ENCODE measurements at places on chromosomes 5 and 9.

DNA sequence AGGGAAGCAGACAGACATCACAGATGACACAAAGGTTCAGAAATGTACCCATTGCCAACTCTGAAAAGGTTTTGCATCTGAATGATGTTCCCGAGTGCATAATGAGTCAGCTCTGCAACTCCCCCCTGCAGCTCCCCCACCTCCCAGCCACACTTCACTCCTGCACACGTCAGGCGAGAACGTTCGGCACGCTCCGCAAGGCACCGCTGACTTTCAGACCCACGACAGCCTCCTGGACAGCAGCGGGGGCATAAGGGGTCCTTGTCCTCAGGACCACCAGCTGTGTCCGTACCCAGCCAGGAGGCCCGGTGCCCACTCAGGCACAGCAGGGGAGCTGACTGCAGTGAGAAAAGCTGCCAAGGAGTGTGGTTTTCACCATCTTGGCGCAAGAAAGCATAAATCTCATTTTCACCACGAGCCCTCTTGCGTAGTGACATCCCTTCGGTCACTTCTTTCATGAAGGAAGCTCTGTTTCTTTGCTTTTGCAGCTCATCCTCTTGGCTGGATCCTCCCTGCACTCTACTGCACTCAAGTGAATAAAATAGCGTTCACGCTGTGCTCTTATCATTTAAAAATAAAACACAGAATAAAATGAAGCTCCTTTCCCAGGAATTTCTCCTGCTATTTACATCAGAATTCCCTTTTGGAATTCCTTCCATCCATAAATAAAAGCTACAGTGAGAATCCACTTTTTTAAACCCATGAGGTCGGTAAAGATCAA is 9.9 kb downstream of the GFPT2 start:
- DNase-seq: no peak

DNA sequence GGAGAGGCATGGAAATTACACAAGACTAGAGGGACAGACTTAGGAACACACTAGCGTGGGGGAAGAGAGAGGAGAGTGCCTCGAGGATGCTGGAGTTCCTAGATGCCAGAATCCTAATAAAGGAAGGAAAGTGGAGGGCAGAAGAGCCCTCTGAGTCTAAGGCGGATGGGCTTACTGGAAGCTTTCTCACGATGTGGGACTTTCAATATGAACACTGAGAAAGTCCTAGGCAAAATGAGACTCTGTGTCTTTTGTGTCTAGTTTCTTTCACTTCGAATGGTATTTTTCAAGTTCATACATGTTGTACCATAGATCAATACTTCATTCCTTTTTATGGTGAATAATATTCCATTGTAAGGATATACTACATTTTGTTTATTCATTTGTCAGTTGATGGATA is 239.4 kb downstream of the NSG2 start:
- DNase-seq: no peak

GRCh38 chr9:133275105-133276000 is at the start of gene ABO:
ABO (minus strand) TSS chr9:133275201.
- peak; percentile 22 for DNase-seq

DNA sequence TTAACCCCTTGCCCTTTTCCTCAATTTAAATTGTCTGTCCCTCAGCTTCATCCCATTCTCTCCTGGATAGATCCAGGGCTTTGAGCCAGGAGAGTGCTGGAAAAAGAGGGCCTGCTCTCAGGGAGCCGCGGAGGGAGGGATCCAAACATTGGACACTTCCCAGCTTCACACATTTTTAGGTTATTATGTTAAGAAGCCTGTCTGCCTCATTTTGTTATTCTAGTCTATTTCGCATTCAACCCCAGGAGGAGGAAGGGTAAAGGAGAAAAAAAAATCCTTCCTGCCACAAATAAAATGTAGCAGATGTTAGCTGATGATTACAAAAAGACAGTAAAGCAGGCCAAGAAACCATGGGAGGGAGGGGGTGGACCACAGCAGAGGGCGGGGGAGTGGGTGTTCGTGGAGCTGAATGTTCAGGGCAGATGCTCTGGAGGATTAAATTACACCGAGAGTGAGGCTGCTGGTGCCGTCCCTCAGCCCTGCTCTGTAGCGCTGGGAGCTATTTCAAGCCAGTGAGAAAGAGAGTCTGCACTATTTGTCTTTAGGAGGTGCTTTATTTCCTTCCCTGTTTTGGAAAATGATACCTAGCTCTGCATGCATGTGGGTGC is 60.6 kb upstream of the ZFR start:
- DNase-seq: no peak

DNA sequence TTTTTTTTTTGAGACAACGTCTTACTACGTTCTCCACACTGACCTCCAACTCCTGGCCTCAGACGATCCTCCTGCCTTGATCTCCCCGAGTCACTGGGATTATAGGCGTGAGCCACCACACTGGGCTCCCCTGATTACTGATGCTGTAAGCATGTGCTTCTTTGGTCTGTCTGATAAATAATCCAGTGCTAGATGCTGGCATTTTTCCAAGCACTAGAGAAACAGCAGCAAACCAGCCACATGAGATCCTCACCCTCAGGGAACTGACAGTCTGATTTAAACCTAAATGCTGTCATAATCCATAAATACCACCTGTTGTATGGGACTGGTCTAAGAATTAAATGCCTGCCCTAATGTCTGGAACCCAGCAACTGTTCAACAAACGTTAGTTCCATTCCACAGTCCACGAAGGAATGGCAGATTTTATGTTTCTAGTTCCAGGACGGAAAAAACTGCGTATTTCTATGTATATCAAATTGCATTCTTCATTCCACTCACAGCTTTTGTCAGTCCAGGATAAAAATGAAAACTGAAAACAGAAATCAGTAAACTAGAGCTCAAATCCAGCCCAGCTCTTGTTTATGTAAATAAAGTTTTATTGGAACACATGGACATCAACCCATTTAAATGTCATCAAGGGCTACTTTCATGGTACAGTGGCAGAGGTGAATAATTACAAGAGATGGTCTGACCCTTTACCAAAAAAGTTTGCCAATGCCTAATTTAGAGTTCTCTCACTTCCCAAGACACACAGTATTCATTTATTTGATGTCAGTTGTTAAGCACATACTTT is 20.1 kb downstream of the SLC35D2 start:
- no peak for DNase-seq

DNA sequence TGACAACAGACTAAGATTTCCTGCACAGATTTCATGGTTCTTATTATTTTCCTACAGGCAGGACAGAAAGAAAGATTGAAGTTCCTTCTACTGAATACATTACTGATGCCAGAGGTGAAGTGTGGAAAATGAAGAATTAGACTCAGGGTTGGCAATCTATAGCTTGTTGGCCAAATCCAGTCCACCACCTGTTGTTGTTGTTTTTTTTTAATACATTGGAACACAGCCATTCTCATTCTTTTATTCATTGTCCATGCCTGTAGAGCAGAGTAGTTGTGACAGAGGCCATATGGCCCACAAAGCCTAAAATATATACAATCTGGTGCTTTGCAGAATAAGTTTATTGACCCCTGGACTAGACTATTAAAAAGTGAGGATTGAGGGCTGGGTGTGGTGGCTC is 5.8 kb upstream of the PLPPR1 start:
- no peak for DNase-seq

DNA sequence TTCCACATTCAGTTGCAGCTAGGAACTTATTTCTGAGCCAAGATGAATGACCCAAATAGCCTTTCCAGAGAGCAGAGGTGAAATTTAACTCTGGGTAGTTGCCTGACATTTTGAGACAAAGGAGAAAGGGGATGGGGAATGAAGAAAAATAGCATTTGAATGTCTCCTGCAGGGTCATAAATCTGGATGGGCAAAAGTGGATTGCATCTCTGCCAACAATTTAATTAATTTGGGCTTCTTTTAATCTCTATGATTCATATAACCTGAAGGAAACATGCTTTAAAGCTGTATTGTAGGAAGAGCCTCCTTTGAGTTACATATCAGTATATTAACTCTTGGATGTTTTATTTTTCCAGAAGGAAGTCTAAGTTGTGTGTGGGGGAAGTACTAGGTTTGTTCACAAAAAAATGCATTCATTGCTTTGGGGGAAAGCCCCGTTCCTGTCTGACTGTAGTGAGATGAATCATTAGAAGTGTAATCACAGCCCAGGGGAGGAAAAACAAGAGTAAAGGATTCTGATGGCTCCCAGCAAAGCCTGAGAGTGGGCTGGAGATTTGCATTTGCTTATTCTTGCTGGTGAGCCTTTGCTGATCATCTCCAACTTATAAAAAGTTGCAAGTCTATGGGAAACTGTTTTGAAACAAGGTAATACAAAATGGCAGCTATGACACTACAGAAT is 133.0 kb upstream of the IQGAP2 start:
- peak; percentile 44 for DNase-seq

DNA sequence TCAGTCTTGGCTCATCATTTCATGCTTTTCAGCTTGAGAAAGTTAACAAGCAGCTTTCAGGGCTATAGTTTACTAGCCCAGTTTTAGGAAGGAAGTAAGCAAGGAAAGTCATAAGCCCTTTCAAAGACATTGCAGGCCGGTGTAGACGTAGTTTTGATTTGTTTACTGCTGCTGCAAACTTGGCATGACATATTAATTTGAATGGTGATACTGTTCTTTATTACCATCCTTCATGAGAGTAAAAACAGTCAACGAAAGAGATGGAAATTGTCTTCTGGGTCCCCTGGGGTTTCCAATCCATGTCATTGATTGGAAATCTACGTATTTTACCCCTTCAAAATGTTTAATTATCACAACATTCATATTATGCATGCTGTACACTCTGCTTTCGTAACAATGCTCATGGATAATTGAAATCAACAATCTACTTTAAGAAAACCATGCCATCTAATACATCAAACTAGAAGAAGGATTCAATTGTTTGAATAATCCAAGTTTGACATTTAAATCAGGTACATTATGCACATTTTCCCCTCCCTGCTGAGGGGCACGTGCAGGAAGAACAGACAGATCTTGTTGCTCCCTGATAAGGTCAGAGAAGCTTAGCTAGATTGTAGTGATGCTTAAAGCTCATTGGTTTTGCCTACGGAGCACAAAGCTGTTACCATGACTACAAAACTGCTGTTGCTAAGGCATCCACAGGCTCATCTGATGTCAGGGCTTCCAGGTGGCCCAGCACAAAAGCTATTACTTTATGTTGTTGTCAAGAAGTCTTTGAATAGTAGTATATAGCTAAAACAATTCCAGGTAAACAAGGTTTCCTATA is 139.9 kb upstream of the PRLR start:
- DNase-seq: no peak

GRCh38 chr5:169701910-169702451 is 64.9 kb downstream of the DOCK2 start:
- DNase-seq: no peak

Measured in GM10248 (cell line).